ENCODE measurements at places on chromosomes 7 and 10.

DNA sequence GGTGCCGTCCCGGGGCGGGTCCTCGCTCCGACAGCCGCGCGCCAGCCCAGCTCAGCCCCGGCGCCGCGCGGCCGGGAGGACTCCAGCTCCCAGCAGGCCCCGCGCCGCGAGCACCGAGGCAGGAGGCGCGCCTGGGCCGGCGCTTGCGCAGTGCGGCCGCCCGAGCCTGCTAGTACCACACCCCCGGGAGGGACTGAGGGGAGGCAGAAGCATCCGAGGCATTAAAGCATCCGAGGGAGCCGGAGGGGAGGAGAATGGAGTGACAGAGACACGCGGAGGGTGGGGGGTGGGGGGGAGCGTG is at the start of gene GRK5:
GRK5 (plus strand) TSS at position 206 of the 301 bp plus-strand sequence. CDS start 347 bp downstream, outside the sequence.
- peak; percentile 91 for DNase-seq

- DNase-seq = no peak
Observed at GRCh38 chr10:113610631-113611601, 52.9 kb downstream of the NRAP start.

GRCh38 chr7:139687980-139688632 is 89.7 kb downstream of the HIPK2 start:
- no peak for DNase-seq

- no peak for DNase-seq
Observed at GRCh38 chr7:118944271-118944670, 719.8 kb downstream of the ANKRD7 start.

GRCh38 chr10:6139470-6139869 is 50.6 kb downstream of the RBM17 start:
- DNase-seq = no peak

DNA sequence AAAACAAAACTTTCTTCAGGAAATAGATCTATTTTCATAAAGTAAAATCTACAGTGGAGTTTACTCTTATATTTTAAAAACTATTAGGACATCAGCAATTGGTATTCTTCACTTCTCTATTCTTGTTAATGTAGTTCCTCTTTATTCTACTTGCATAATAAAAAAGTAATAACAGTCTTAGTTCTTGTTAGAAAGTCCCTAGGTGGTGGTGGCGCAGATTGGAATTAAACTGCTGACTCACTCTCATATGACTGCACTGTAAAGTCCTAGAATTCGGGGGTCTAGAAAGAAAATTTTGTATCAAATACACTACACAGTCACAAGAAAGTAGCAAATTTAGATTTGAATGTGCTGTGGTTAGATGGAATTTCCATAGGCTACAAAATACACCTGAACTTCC is 44.6 kb upstream of the TES start:
- DNase-seq = no peak

- DNase-seq = no peak
Observed at GRCh38 chr7:1895664-1896515, 225.8 kb downstream of the ELFN1 start.

GRCh38 chr7:139731802-139732470 is 45.9 kb downstream of the HIPK2 start:
- DNase-seq = peak; percentile 43

DNA sequence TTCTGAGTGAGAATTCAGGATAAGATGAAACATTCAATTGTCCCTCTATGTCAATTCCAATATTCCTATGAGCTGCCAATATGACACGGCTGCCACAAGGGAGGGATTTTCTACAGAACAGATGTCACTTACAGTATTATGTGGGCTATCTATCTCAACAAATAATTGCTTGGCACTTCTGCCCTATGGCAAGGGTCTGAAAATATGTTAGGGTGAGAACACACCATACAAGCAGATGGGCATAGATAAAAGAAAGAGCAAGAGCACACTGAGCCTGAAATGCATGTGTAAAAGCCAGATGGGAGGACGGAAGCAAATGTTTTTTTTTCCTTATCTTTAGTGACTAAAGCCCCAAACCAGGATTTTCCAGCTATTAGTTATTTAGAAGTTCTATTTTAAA is 70.1 kb upstream of the TFEC start:
- no peak for DNase-seq

GRCh38 chr7:94115316-94115715 is 111.2 kb upstream of the BET1 start:
- no peak for DNase-seq

DNA sequence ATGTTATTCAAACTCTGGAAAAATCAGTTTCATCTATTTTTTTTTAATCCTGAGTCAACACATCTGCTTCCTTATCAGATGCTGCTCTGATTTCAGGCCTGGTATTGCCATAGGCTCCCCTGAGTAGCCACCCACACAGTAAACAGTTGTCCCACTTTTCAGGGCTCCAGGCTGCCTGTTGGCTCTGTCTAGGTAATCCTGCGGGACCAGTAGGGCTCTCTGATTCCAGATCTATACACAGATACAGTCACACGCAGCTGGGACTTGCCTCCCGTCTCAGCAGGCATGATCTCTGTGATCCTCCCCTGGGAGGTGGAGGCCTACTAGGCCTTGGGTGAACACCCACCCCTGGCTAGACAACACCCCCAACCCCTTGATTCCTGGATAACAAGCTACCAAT is 206.1 kb downstream of the CREB5 start:
- DNase-seq = no peak

GRCh38 chr7:137642031-137642430 is 204.7 kb downstream of the DGKI start:
- no peak for DNase-seq

DNA sequence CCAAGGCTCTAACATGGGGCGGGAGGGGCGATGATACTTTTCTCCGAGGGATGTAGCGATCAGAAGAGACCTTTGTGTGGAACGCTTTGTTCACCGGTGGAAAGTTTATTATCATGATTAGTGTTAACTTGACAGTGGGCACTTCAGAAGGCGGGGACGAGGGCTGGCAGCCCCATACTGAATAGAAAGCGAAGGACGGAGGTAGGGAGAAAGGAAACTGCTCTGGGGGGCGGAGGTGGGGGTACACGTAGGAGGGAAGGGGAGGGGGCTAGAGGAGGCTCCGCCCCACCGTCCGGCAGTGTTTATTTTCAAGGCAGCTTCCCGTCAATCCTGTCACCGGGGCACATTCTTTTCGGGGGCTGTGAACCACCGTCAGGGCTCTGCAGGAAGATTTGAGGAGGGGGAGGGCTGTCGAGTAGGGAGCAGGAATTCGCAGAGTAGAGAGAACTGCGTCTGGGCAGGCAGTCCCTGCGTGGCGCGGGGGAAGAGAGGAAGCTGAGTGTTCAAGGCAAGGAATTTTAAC is 9.4 kb upstream of the NKX2-3 start:
- no peak for DNase-seq
